ENCODE measurements at places on chromosomes 6 and 20.

- DNase-seq: no peak
Observed at GRCh38 chr6:107560657-107561056, 70.7 kb downstream of the SOBP start.

DNA sequence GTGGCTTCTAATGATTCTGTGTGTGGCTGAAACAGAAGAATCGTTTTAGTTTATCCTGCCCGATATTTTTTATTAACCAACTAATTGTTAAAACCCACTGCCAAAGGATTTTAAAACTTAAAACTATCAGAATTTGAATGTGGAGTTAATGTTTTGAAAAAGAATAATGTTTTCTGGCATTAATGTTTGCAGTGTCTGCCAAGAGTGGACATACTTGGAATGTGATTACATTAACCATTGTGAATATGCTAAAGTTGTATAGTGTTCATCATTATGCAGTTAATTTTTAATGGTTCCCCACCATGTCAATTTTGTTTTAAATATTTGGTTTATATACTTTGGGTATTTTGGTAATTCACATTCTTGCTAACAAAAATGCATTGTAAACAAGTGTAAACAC is 24.4 kb downstream of the DCBLD1 start:
- DNase-seq: no peak

GRCh38 chr6:16939839-16940238 is 162.0 kb upstream of the STMND1 start:
- DNase-seq: no peak

DNA sequence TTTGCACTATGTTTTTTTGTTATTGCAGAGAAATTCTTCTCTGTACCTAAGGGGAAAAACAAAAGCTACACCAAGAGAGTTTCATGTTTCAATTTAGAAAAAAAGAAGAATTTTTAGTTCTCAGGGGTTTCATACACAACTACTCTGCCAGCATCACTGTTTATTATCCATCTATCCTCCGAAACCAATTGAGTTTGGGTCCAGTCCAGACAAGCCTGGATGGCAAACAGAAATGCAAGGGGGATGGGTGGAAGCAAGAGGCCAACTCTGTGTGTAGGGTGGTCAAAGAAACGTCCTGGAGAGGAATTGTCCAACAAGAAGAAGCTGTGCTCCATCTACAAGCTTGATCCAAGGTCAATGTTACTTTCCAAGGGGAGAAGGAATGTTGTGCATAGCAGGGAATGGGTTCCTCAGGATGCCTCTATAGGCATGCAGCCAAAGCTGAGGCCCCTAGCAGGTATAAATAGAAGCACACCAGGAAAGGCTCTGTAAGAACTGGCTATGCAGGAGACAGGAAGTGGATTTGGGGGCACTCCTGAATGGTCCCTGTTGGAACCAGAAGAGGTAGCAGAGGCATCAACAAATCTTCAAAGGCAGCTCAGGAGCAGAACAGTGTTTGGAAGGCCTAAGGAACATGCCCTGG is 64.4 kb downstream of the FILIP1 start:
- no peak for DNase-seq

DNA sequence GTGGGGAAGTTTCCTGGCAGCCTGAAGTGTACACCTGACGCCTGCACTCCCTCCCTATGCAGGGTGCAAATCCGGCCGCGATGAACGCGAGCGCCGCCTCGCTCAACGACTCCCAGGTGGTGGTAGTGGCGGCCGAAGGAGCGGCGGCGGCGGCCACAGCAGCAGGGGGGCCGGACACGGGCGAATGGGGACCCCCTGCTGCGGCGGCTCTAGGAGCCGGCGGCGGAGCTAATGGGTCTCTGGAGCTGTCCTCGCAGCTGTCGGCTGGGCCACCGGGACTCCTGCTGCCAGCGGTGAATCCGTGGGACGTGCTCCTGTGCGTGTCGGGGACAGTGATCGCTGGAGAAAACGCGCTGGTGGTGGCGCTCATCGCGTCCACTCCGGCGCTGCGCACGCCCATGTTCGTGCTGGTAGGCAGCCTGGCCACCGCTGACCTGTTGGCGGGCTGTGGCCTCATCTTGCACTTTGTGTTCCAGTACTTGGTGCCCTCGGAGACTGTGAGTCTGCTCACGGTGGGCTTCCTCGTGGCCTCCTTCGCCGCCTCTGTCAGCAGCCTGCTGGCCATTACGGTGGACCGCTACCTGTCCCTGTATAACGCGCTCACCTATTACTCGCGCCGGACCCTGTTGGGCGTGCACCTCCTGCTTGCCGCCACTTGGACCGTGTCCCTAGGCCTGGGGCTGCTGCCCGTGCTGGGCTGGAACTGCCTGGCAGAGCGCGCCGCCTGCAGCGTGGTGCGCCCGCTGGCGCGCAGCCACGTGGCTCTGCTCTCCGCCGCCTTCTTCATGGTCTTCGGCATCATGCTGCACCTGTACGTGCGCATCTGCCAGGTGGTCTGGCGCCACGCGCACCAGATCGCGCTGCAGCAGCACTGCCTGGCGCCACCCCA is 1.2 kb downstream of the GPR6 start:
- DNase-seq: no peak

- no peak for DNase-seq
Observed at GRCh38 chr20:43243672-43244269, 54.1 kb upstream of the PTPRT start.

DNA sequence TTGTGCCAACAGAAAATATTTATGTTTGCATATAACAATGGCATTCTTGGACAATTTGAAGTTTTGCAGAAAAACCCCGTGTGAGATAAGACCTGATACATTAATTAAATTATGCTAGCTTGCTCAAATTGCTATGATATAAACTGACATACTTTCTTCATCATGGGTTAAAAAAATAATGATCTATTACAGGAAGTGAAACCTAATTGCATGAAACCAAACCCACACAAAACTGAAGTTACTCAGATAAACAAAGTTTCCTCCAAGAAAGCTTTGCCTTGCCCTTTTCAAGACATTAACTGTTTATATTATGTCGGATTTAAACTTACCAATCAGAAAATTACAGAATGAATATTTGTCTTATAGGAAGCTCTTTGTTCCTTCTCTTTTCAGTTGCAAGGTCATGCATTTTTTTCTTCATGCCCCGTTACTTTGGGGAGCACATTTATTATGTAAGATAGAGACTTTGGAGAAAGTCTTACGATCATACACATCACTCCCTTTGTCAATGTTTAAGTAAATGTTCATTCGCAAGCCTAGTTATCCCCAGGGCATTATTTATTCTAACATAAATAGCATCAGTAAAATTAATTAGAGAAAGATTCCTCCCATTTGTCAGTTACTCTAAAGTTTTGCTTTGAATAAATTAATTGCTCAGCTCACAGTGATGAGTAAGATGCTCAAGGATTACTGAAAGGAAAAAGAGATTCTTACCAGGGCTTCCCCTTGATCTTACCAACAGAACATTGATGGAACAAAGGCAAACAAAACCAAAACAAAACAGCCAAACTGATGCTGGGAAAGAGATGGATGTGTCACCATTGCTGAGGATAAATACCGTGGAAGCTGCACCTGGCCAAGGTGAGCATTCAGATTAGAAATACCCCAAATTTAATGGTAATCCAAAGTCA is 14.8 kb upstream of the TMEM244 start:
- no peak for DNase-seq

DNA sequence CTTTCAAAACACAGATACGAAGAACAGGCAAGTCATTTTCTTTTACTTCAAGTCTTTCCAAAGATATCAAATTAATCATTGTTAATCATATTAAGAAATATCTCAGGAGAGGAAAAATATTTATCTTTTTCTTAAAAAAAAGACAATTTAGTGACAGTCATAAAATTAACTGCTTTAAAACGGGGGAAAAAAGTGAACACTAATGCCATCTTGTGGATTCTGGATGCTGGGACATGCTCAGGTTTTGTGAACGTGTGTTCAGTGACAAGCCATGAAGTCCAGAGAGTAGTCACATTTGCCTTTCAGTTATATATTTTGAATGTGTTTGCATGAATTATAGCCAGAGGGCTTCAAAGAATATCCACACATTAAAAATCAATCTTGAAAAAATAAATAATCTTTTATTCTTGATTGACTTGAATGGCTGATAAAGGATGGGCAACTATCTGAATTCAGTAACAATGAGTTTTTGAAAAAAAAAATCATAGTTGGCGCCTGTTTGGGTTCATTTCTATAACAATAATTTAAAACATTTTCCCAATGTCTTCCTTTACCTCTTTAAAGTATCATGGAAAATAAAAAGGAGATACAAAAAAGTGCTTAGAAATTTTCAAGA is 74.7 kb upstream of the NOX3 start:
- DNase-seq: no peak

DNA sequence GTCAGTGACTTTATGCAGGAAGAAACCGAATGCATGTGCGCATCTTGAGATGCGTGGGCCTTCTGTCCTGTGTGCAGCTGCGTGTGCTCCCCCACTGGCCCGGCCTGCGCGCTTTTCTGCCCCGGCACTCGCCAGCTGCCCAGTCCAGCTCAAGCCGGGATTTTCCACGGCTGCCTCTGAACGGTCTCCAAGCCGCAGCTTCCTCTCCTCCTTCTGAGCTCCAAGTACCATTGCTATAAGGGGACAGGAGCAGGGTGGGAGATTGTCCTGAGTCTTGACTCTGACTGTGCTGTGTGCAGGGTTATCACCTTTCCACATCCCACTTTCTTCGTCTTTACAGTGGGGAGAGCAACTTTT is 302.8 kb downstream of the THBS2 start:
- DNase-seq: no peak

GRCh38 chr6:97591955-97592354 is 308.9 kb upstream of the MMS22L start:
- DNase-seq: no peak

DNA sequence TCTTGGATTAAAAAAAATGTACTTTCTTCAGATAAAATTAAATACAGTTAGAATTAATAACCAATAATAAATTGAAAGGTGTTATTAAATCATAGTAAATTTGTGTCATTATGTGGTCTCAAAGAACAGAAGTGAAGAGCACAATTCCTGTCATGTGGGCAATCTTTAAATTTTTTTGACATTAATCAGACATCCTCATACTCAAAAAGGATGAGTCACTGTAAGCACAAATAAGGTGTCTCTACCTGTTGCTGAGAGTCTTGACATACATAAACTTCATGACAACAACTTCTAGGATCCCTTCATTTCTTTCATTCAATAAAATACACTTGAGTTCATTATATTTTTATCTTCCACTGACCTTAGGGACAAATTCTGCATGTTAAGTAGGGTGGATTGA is 76.1 kb downstream of the SLC22A3 start:
- no peak for DNase-seq

GRCh38 chr20:59121714-59122565 is 41.7 kb upstream of the ZNF831 start:
- no peak for DNase-seq

- DNase-seq: no peak
Observed at GRCh38 chr20:62548471-62548870, 72.7 kb upstream of the GATA5 start.

GRCh38 chr6:16687045-16687444 is 74.2 kb downstream of the ATXN1 start:
- no peak for DNase-seq

GRCh38 chr6:79463621-79464050 is 73.6 kb downstream of the LCA5 start:
- no peak for DNase-seq

DNA sequence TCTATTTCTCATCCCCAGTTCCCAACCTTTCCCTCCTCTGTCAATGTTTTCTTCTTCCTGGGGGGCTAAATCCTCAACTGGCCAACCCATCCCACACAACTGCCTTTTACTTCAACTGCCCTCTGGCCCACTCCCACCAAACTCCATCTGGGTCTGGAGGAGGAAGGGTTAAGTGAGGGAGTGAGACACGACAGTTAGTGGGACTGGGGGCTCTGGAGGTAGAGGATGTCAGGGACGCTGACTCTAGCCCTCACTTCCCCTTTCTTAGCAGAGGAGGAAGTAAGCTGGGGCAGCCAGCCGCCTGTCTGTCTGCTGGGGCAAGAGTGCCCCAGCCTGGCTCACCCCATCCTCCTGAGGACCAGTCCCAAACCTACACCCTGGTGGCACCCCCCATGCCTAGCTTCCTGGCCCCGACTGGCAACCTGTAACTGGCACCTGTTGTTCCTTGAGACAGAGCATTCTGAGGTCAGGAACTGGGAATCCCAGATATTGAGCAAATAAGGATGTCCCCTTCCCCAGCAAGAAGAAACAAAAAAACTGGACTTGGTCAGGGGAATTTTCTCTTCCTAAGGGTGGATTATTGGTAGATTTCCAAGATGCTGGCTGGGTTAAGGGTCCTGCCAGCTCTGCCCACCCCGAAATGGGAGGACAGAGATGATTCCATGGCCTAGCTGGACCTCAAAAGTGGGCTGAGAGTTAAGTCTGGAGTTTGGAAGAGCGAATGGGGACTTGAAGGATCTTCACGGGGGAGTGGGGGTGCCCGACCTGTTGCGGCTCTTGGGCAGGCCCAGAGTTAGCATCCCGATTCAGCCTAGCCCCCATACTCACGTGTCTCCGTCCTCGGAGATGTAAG is 971 bp downstream of the NFKBIE start:
- DNase-seq: no peak

GRCh38 chr20:20051767-20052073 is 546 bp downstream of the CRNKL1 start:
- DNase-seq: no peak

DNA sequence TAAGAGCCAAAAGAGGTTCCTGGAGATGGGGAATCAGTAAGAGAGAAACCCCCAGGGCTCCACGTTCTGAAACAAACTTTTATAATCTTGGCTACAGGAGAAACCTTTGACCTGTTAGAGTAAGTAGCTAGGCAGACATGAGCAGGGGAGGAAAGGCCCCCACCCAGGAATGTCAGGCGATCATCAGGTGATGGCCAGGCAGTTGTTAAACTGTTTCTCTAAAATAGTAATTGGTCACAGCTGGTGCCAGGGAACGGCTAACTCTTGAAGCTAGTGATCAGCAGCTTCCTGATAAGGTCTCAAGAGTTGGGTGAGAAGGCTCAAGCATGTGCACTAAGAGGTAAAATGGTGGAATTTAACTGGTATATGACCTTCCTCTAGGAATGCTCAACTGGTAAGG is 263.8 kb downstream of the HDGFL1 start:
- no peak for DNase-seq
